Activated CD4-positive, alpha-beta T cell treated with anti-CD3 and anti-CD28 coated beads, Interleukin-2, Interleukin-6, amounts not matched to agents 100 ng/mL and 50 ng/mL, durations not matched to agents 16 hours and 8 hours (primary cell): ENCODE measurements at places on chromosomes 11 and 22.

GRCh38 chr11:116773203-116774097, 663 bp upstream of the BUD13 start:
- peak; percentile 51 for DNase-seq

GRCh38 chr11:72681226-72682153, 7.3 kb upstream of the PDE2A start:
- no peak for DNase-seq

DNA sequence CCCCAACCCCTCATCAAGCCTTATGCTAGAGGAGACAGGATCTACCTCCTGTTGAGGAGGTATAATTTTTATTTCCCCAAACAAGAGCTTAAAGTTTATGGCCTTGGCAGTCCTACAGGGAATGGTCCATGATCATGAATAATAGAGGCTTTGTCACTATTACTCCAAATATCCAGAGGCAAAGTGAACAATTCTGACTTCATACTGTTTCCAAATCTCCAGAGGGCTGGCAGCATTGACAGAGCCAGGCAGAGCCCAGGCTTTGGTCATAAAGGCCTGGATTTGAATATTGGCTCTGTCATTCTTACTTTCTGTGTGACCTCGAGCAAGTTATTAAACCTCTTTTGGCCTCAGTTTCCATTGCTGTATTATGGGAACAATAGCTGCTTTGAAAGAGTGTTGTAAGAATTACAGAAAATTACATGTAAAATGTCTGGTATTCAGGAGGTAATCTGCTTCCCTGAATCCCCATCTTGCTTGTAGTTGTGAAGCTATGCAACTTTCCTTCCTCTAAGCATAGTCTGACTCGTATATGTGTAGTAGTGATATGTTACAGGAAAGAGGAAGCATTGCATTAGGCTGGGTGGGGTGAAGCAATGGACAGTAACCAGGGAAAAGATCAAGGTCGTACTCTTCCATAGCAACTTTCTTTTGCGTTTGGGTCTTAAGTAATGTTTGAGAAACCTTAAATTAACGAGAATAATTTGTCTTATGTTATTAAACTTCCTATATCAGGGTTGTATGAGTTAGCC, 88.8 kb downstream of the CD44 start:
- no peak for DNase-seq

DNA sequence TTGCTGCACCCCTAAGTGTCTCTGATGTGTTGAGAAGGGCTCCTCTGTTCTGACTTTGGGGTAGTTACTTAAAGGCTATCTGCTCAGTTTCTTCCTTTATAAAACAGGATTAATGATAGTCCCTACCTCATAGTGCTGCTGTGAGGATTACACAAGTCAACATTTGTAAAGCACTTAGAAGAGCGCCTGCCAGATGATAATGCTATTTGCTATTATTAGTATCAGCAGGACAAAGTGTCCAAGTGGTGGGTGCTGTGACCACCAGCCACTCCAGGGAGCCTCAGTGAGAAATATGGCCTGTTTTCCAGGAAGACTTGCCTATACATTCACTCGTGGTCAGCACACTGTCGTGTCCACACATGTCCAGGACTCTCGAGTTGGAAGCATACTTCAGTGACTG, 16.2 kb downstream of the POU2F3 start:
- no peak for DNase-seq

DNA sequence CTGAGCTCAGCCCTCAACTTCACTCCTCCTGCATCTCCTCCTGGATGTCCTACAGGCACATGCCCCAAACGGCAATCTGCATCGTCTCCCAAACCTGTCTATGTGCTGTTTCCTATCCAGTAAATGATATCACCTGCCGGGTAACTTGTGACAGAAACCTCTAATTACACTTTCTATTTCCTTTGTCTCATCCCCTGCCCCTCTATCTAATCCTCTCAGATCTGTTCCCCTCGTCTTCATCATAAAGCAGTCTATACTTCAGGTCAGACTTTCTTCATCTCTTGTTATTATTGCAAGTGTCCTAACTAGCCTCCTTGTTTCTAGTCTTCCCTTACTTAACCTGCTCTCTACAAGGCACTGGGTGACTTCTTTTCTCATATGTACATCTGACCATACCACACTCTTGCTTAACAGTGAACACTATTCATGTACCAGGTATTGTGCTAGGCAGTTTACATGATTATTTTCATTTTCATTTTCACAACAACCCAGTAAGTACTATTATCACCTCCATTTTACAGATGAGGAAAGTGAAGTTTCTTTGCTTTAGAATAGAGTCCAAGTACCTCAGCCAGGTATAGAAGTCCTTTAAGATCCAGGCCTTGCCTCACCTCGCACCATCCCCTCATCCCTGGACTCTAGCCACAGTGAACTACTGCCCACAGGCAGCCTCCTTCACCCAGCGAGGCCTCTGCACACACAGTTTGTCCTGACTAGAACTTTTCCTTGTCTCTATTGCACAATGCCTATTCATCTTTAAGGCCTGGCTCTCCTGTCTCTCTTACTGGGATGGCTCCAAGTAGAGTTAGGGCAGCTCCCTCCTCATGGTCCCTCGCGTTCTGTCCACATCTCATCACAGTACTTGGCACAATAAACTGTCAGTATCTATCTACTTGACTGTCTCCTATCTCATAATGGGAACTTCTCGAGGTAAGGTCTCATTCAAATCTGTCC, 22.1 kb upstream of the UCP3 start:
- DNase-seq, result peak; percentile 45

GRCh38 chr11:32918427-32918826, 25.8 kb downstream of the QSER1 start:
- DNase-seq, result no peak

DNA sequence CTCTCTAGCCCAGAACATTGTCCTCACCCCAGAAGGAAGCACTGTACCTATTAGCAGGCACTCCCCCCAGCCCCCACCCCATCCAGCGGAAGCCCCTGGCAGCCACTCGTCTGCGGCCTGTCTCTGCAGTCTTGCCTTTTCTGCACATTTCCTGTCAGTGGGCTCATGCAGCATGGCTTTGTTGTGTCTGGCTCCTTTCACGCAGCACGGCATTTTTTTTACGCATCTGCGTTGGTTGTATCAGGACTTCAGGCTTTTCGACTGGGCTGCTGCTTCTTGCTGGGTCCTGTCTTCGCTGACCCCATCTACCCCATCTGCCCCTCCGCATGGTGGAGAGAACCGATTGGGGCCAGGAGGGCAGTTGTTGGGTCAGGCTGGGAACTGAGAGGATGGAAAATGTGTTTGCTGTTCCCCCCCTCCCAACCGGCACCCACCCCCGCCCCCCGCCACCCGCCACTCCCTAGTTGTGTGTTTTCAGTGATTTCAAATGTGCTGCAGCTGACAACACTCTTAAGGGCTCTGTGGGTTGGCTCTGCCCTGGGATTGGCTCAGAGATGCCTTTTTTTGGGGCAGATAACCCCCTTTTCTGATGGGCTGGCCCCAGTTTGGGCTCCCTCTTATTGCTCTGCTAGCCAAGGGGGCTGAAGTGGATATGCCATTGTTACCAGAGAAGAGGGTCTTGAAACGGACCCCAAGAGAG, 110.0 kb downstream of the KIAA1671 start:
- DNase-seq, result peak; percentile 67
